ENCODE measurements at places on chromosomes 3 and 15. TPM values are rescaled to one million over a fixed set of nuclear protein-coding genes. Genes with fewer than 3 reads are reported as not detected.

DNA sequence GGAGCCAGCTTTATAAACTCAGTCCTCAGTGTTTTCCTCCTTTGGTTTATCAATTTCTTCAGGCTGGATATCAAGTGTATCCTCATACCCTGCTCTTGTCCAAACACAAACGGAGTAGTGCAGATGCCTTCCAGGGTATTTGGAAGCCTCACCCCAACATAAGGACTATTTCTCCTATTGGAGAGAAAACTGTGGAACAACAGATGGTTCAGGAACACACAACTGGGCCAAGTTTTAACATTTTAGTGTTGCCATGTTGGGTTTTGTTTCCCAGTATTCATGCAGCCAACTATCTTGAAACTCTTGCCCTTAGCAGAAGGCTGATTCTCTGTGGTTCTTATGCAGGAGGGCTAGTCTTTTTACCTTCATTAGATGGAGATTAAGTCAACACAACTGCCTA, 398.1 kb downstream of the GABRB3 start:
- no peak overlapping the region for H3K27ac ChIP-seq
- no peak for DNase-seq
- no peak overlapping the region for H3K4me3 ChIP-seq
- H3K4me1 ChIP-seq = no peaks in the 10 kb centered on the region
- no peaks in the 10 kb centered on the region for H3K27me3 ChIP-seq
- no peaks in the 10 kb centered on the region for H3K36me3 ChIP-seq

- H3K36me3 ChIP-seq = no peaks in the 10 kb centered on the region
- H3K4me3 ChIP-seq = no peak overlapping the region
- no peak overlapping the region for H3K27ac ChIP-seq
- H3K27me3 ChIP-seq = no peaks in the 10 kb centered on the region
- DNase-seq = no peak
These were observed 403.5 kb downstream of the FHIT start for GRCh38 chr3:60847791-60848190.

DNA sequence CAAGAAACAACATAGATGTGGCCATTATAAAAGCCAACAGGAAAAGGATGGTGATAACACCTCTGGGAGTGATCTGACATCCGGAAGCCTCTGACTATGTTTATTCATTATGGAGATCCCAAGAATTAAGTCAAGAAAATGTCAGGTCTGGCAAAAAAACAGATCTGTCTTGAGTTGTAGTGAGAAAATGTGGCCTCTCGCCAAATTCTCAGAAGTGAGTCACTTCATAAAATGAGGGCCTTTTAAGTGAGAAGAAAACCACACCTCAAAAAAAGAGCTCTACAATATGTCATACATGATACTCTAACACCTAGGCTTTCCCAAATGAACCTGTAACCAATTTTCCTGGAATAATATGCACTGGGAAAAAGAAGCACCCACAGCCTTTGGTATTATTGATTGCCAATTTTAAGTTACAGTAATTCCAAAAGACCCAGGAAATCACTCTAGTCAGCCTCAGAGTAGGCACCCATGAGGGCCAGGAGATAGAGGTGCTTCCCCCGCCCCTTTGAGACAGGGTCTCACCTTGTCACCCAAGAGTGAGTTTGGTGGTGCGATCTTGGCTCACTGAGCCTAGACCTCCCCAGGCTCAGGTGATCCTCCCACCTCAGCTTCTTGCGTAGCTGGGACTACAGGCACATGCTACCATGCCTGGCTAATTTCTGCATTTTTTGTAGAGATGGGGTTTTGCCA, 38.0 kb downstream of the CCR3 start:
- peaks cover 34% of the 10 kb centered on the region for H3K4me1 ChIP-seq
- H3K4me3 ChIP-seq = no peak overlapping the region
- H3K27ac ChIP-seq = no peak overlapping the region
- no peaks in the 10 kb centered on the region for H3K27me3 ChIP-seq
- no peaks in the 10 kb centered on the region for H3K36me3 ChIP-seq

- H3K4me3 ChIP-seq = no peak overlapping the region
- H3K36me3 ChIP-seq = no peaks in the 10 kb centered on the region
- DNase-seq = no peak
- no peak overlapping the region for H3K27ac ChIP-seq
These were observed 45.5 kb upstream of the BOC start for GRCh38 chr3:113165841-113166240.

DNA sequence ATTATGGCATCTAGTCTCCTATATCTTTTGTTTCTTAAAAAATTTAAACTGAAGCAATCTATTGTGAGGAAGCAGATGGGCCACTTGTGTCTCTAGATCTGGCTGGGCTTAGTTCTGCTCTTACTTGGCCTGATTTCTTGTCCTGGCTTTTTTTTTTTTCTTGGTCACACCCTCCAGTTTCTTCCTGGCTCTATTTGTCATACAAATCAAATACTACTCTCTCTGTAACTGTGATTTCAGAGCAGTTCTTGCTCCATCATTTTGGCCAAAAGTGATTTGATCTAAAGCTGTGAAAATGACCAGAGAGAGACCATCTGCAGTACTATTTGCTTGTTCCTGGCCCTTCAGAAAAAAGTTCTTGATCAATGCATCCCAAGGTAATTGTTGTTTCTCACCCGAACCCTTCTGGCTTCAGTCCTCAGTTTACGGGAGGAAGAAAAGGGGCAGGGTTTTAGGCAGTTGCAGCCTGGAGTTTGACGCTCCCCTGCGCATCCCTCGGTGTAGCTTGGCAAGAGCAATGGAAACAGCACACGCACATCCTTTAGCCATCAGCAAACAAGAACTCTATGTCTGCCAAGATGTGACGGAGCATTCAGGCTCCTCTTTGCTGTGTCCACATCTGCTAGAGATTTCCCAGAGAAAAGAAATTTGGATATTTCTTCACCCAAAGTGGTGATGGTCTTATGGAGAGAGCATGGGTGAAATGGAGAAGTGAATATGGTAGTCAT, 31.6 kb downstream of the CHST2 start:
- H3K36me3 ChIP-seq = no peaks in the 10 kb centered on the region
- peak; percentile 66 for DNase-seq
- no peak overlapping the region for H3K4me3 ChIP-seq
- no peaks in the 10 kb centered on the region for H3K27me3 ChIP-seq

Gene LRRC31
- total RNA-seq = 0.29 TPM

Gene SMARCC1
- total RNA-seq = 58.5 TPM

Gene RLBP1
- total RNA-seq = not detected

Gene ADAMTSL3
- 11.7 TPM for total RNA-seq
